ENCODE measurements at places on chromosomes 1 and 21.

DNA sequence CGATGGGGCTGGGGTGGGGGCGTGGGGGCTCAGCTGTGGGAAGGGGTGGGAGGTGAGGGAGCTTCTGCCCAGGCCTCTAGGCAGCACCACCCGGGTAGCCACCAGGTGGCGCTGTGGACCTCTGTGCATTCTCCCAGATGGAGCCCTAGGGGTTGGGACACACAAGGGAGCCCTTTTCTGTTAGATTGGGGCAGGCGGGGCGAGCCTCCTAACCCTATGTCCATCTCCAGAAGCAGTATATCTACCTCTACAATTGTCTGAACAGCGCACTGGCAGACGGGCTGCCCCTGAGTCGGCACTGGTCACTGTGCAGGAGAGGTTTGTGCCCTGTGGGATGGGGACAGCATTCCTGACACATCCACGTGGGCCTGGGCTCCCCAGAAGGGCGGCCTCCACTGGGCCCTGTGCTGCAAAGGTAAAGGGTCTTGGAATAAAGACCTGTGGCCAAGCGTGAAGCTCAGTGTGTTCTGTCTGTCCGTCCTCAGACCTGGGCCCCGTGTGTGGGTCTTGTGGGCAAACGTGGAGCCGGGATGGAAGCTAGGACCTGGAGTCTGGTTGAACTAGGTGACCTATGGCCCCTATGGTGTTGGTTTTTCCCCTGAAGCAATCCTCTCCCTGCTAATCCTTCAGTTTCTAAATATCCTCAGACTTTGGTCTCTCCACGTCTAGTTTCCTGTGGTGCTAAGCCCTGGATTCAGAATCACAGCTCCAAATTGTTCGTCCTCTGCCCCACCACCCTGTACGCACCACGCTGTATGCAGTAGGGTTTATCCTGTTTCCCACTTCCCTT lies 4.4 kb upstream of the LGR6 start:
- peak; percentile 85 for DNase-seq

DNA sequence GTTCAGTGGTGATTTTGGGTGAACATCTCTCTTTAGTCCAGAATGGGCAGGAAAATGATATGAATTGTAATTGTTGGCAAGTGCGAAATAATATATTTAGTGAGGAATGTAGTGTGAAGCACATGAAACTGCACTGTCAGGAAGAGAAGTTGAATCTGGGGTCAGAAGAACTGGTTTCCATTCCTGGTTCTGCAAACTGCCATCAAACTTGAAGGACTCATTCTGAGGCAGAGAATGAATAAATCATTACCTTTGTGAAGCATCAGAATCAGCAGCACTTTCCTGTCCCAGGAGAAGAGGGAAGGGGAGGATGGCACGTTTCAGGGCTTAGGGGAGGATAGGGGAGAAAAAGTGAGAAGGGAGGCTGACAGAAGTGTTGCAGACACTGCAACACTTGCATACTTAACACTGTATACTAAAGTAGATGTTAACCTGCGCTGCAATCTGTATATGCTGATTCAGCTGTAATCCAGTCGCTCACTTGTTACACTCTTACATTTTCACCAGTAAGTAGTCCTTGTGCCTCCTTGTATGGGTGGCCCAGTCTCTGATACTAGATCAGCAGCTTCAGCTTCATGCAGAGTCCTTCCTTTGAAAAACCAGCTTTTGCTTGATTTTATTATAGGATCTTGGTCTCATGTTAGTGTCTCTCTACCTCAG lies 10.5 kb upstream of the RPTN start:
- DNase-seq = no peak

DNA sequence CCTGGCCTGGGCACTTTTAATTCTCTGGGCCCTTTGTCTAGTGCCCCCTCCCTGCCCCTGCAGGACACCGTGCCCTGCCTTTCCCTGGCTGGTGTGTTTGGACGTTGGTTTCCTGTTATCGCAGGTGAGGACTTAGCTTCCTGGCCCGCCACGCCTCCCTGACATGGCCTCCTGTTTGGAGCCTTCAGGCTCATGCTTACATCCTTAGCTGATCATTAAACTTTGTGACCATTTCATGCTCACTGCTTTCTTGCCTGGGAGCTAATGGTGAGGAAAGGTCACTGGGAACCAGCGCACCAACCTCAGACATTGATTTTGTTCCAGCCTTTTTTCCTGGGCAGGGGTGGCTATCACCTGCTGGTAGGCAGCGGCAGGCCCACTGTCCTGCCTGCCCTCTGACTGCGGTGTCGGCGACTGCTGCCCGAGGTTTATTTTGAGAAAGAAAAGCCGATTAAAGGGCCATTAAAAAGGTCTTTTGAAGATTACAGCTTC lies 3.7 kb downstream of the PFKL start:
- no peak for DNase-seq

GRCh38 chr21:26795866-26796329 lies 49.3 kb downstream of the ADAMTS1 start:
- DNase-seq = no peak

DNA sequence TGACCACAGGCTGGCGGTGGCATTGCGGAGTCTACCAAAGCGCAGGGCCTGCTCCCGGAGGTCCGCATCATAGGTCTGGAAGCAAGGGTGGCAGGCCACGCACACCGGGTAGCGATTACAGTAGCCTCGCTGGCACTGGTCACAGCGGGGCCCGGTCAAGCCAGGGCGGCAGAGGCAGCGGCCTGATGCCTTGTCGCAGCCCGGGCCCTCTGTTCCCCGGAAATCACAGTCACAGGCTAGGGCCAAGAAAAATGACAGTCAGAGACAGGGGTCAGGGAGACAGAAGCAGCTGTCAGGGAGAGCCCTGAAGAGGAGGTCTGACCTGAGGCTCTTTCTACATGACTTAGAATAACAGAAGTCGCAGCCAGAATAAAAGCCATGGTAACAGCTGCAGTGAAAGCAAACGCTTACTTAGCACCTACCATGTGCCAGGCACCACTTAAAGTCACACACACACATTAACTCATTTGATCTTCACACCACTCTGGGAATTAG lies 26.4 kb downstream of the LAMB3 start:
- no peak for DNase-seq

GRCh38 chr1:119222271-119222670 lies 81.8 kb upstream of the WARS2 start:
- DNase-seq = no peak

DNA sequence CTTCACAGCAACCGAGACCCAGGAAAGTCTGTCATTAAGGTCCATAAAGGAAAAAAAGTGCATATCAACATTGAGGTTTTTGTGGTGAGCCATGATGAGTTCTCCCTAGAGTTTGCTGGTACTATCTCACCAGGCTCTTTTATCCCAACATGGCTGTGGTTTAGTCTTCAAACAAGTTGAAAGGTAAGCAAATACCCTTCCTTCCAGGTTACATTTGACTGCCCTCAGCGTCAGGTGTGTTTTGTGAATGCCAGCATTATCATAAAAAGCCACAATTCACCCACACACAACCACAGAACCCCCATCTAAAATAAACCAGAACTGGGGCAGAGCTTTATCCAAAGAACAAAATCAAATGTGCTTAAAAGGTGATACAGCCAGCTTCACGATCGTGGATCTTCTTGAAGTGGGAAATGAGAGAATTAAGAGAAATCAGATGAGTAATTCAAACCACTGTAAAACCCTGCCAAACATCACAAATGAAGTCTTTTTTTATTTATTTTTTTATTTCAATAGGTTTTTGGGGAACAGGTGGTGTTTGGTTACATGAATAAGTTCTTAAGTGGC lies 64.7 kb downstream of the SETD4 start:
- no peak for DNase-seq

DNA sequence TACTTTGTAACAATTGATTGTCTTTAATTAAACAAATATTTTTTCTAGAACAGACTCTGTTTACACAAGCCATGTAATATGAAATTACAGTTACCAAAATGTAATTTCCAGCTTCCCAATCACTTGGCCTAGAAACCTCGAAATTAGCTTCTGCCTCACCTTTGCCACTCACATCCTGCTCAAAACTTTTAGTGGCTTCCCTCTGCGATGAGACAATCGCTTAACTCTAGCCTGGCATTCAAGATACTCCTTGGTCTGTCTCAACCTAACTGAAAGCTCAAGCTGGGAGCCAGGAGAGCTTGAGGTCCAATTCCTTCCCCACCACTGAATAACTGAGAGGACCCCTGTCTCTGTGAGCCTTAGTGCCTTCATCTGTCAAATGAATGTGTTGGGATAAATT lies 42.8 kb downstream of the GFI1 start:
- DNase-seq = no peak

DNA sequence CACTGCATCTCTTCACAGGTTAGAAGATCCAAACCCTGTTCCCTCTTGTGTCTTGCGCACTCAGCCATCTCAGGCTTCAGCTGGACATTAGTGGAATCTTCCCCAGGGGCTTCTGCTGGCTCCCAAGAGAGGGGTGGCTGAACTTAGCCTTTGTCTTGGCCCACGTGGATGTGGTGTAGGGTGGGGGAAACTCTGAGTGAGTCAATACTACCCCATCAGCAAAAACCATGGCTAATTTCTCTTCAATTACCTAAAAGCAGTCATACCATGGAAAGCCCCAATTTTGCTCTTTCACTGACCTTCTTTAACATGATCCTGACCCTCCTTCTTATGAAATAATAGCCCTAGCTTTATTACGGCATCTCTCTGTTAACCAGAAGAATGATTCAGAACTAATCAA lies 72.5 kb upstream of the RAB3GAP2 start:
- no peak for DNase-seq

GRCh38 chr1:78284354-78284753 lies 206.4 kb upstream of the PTGFR start:
- no peak for DNase-seq

DNA sequence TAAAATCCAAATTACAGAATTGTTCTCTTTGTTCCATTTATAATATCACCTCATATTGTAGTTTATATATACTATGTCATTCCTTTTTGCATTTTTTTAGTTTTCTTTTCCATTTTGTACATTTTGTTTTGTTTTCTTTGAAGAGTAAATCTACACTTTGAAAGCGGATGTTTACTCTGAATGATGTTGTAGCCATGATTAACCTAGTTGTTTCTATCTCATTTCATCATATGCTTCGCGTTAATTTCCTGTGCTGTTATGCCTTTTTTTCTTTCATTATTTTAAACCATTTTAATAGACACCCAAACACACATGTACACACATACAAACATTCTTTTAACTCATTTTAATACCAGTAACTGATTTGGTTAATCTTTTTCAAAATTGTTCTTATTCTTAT lies 5.3 kb downstream of the OR2T6 start:
- no peak for DNase-seq

- no peak for DNase-seq
Measured at GRCh38 chr21:15353546-15353945, 288.7 kb upstream of the NRIP1 start.

- DNase-seq = no peak
Measured at GRCh38 chr1:237239248-237239647, 197.3 kb downstream of the RYR2 start.

DNA sequence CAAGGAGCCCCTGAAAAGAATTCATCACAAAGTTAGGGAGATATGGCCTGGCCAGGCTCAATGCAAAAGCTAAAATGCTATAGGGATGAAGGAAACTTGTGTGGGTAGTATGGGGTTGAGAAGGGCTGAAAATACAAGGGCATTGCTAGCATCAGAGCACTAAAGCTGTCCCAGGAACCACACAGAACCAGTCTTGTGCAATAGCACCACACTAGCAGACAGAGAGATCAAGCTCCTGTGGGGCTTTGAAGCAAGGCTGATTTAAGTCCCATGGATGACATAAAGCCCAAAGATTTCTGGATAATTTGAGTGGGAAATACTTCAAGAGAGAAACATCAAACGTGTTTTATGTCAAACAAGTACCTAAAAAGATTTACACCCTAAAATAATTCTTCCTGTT lies 97.1 kb downstream of the VAV3 start:
- DNase-seq = no peak

DNA sequence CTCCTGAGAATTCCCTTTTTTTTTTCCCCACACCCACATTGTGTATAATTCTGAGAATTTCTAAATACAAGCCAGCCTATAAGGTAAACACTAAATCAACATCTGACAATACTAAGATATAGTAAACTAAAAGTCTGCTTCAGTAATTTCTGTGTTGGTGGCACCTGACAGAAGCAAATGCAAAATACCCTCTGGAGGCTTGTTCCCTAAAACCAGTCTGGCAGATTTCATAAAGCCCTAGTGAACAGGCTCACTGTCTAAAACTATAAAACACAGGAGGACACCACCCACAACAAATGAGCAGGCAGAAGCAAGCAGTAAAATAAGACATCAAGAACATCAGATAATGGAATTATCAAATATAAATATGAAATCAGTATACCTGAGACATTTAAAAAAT lies 11.5 kb downstream of the TRIM33 start:
- DNase-seq = no peak

GRCh38 chr1:178238722-178239510 lies 145.0 kb downstream of the RASAL2 start:
- no peak for DNase-seq

- DNase-seq = no peak
Measured at GRCh38 chr1:29318724-29319123, 82.4 kb downstream of the PTPRU start.

DNA sequence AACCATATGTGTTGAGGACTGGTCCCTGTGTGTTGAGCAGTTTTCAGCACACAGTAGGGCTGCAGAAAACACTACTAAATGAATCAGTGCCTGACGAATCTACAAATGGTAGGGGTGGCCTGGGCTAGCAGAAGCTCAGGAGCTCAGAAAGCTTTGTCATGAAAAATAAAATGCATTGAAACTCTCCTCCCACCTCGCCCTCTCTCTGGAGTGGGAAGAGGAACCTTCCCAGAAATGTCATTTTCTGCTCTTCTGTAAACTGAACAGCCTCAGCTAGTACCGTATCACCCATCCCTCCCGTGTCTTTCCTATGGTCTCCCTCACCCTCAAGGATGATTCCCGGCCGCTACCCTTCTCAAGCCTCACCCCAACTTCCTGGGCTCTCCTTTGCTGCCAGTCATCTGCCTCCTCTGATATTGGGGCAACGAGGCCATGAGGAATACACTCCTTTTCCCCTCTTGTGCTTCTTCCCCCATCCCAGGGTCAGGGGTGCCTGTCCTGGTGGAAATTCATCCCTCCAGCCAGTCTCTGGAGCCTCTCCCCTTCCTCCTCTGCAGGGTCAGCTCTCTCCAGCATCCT lies 734.5 kb downstream of the PTPRU start:
- DNase-seq = no peak

DNA sequence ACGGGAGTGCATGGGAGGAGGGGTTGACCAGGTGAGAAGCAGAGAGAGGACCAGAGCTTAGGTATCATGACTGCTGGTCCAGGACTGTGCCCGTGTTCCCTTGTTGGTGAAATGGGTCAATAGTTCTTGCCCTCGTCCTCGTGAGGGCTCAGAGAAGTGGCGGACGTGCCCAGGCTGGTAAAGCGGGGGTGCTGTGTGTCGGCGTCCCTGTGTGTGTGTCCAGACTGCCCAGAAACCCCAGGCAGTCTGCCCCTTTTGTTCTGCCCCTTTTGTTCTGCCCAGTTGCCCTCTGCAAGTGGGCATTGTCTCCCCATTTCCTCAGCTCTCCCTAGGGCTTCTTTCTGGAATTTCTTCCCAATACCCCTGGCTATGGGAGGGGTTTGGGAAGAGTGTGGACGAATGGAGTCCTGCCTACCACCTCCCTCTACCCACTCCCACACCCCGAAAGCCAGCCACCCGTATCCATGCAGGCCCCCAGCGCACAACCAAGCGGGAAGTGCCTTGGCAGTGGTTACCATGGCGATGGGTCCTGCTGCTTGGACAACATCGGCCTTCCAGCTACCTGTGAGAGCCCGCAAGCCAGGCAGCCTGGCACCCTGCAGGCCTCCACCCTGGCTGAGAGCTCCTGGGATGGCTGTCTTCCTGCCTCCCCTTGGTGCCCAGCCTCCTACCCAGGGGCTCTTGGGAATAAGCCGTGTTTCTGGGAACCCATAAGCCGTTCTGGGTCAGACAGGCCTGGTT lies 34.7 kb downstream of the ACOT11 start:
- no peak for DNase-seq

GRCh38 chr1:55474168-55474786 lies 259.1 kb upstream of the USP24 start:
- no peak for DNase-seq

Data from stimulated activated CD4-positive, alpha-beta T cell treated with anti-CD3 and anti-CD28 coated beads, Interleukin-2, amount 100 ng/mL, for 48 hours (primary cell).